ENCODE measurements at places on chromosomes 13 and 19. TPM values are rescaled to one million over a fixed set of nuclear protein-coding genes. Genes with fewer than 3 reads are reported as not detected.

Gene BST2
- polyA plus RNA-seq, result 5.2 TPM

Gene SIGLEC12
- 0.12 TPM for polyA plus RNA-seq

Gene KRTDAP
- not detected for polyA plus RNA-seq

Gene LRRC63
- 0.09 TPM for polyA plus RNA-seq

Gene CADM4
- 11.3 TPM for polyA plus RNA-seq

Gene CGB7
- 0.87 TPM for polyA plus RNA-seq

Gene METTL21C
- polyA plus RNA-seq, result 17.9 TPM

Gene CHST8
- polyA plus RNA-seq, result 0.12 TPM

Gene PGLYRP2
- polyA plus RNA-seq, result not detected

Gene DIS3
- polyA plus RNA-seq, result 21.3 TPM

Gene KLF16
- not detected for polyA plus RNA-seq

Gene GPC5
- polyA plus RNA-seq, result 0.56 TPM

Gene HIPK4
- polyA plus RNA-seq, result 1.5 TPM

Gene GNG7
- 2.5 TPM for polyA plus RNA-seq

Gene SERP2
- 4.0 TPM for polyA plus RNA-seq

Gene ZNF536
- polyA plus RNA-seq, result not detected

Gene EPS8L1
- not detected for polyA plus RNA-seq

Gene ZBTB45
- polyA plus RNA-seq, result 7.0 TPM

Gene SERTM1
- polyA plus RNA-seq, result 0.29 TPM

Gene PNKP
- polyA plus RNA-seq, result 19.2 TPM

Gene ZNF829
- polyA plus RNA-seq, result not detected

Gene HRC
- 139 TPM for polyA plus RNA-seq

Gene ZNF699
- polyA plus RNA-seq, result 3.5 TPM

Gene INSR
- 20.7 TPM for polyA plus RNA-seq

Gene ZNF221
- 2.3 TPM for polyA plus RNA-seq

Gene PPM1N
- polyA plus RNA-seq, result not detected

Gene PRR12
- not detected for polyA plus RNA-seq

Gene ZNF585A
- 10.1 TPM for polyA plus RNA-seq

Gene KLK4
- polyA plus RNA-seq, result not detected

Gene CEACAM7
- polyA plus RNA-seq, result not detected

Gene DPY19L3
- 33.3 TPM for polyA plus RNA-seq

Gene APBA3
- polyA plus RNA-seq, result 9.5 TPM

Gene CATSPERD
- polyA plus RNA-seq, result not detected

Gene ZNF737
- polyA plus RNA-seq, result 13.3 TPM

Gene XRCC1
- 24.9 TPM for polyA plus RNA-seq

Gene TNPO2
- 51.3 TPM for polyA plus RNA-seq

Gene KCNN1
- polyA plus RNA-seq, result 1.0 TPM

Gene MAST1
- 0.35 TPM for polyA plus RNA-seq

Gene MCEMP1
- 0.26 TPM for polyA plus RNA-seq

Gene COG6
- polyA plus RNA-seq, result not detected

Gene CTXN1
- polyA plus RNA-seq, result 5.7 TPM

Gene SYNGR4
- not detected for polyA plus RNA-seq

Gene CAPN12
- polyA plus RNA-seq, result 1.6 TPM

Gene GPR4
- 2.7 TPM for polyA plus RNA-seq

Data from muscle of arm (tissue), 14 donors.